ENCODE measurements at places on chromosomes 6 and 20. TPM values are rescaled to one million over a fixed set of nuclear protein-coding genes. Genes with fewer than 3 reads are reported as not detected.

- DNase-seq, result no peak
- no peak overlapping the region for H3K4me3 ChIP-seq
- no peak overlapping the region for H3K27ac ChIP-seq
These were observed 30.8 kb downstream of the KDM1B start for GRCh38 chr6:18186033-18186432.

GRCh38 chr20:37522260-37523011, 1.4 kb downstream of the NNAT start:
- DNase-seq, result no peak
- no peaks in the 10 kb centered on the region for H3K36me3 ChIP-seq
- no peak overlapping the region for H3K4me3 ChIP-seq
- no peak overlapping the region for H3K27ac ChIP-seq
- no peaks in the 10 kb centered on the region for H3K27me3 ChIP-seq
- H3K4me1 ChIP-seq, result no peaks in the 10 kb centered on the region

GRCh38 chr6:104705095-104705707, 154.5 kb downstream of the HACE1 start:
- no peak for DNase-seq
- H3K4me1 ChIP-seq, result no peaks in the 10 kb centered on the region
- H3K4me3 ChIP-seq, result no peak overlapping the region
- no peaks in the 10 kb centered on the region for H3K36me3 ChIP-seq
- no peaks in the 10 kb centered on the region for H3K27me3 ChIP-seq

GRCh38 chr20:49685161-49685601, 28.5 kb downstream of the B4GALT5 start:
- peaks cover 6% of the 10 kb centered on the region for H3K4me1 ChIP-seq
- peak overlapping the region; percentile 41 for H3K27ac ChIP-seq
- no peak overlapping the region for H3K4me3 ChIP-seq
- peak; percentile 36 for DNase-seq

The FNDC1 gene
- not detected for total RNA-seq

GRCh38 chr6:35624341-35625070, 64.2 kb downstream of the FKBP5 start:
- DNase-seq, result no peak
- peaks cover 5% of the 10 kb centered on the region for H3K4me1 ChIP-seq
- H3K27ac ChIP-seq, result peak overlapping the region; percentile 64
- H3K4me3 ChIP-seq, result no peak overlapping the region
- H3K36me3 ChIP-seq, result no peaks in the 10 kb centered on the region

DNA sequence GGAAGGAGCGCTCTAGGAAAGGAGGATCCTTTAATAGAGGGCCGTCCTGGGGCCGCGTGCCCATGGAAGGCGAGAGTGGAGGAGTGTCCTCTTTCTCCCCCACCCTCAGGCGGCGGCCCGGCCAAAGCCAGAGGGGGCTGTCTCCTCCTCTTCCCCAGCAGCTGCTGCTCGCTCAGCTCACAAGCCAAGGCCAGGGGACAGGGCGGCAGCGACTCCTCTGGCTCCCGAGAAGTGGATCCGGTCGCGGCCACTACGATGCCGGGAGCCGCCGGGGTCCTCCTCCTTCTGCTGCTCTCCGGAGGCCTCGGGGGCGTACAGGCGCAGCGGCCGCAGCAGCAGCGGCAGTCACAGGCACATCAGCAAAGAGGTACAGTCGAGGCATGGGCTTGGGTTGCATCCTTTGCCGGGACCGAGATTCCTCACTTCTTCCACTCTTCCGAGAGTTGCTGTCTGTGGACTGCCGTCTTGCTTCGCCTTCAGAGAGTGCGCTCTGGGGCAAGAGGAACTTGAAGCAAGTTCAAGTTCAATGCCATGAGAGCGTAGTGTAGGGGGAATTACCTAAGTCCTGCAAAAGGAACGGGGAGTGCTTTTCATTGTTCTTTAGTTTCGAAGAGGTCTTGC, at the start of gene LAMA2:
Gene LAMA2, plus strand, starts transcription at position 148 of the 621 bp plus-strand sequence. Its CDS starts 108 bp downstream, at position 256.
- H3K27ac ChIP-seq, result peak within 1 kb of the TSS; percentile 80
- H3K27me3 ChIP-seq, result no peaks in the 10 kb centered on the region
- peak; percentile 73 for DNase-seq
- H3K36me3 ChIP-seq, result no peaks in the 10 kb centered on the region
- no peaks in the 10 kb centered on the region for H3K4me1 ChIP-seq

- no peak overlapping the region for H3K4me3 ChIP-seq
- H3K27me3 ChIP-seq, result no peaks in the 10 kb centered on the region
- no peaks in the 10 kb centered on the region for H3K4me1 ChIP-seq
- no peak overlapping the region for H3K27ac ChIP-seq
- DNase-seq, result no peak
These were observed 1011.4 kb downstream of the KIF16B start for GRCh38 chr20:15561707-15562404.

- H3K36me3 ChIP-seq, result no peaks in the 10 kb centered on the region
- H3K27ac ChIP-seq, result no peak overlapping the region
- no peak for DNase-seq
These were observed 44.2 kb downstream of the ZNF831 start for GRCh38 chr20:59207742-59208357.

DNA sequence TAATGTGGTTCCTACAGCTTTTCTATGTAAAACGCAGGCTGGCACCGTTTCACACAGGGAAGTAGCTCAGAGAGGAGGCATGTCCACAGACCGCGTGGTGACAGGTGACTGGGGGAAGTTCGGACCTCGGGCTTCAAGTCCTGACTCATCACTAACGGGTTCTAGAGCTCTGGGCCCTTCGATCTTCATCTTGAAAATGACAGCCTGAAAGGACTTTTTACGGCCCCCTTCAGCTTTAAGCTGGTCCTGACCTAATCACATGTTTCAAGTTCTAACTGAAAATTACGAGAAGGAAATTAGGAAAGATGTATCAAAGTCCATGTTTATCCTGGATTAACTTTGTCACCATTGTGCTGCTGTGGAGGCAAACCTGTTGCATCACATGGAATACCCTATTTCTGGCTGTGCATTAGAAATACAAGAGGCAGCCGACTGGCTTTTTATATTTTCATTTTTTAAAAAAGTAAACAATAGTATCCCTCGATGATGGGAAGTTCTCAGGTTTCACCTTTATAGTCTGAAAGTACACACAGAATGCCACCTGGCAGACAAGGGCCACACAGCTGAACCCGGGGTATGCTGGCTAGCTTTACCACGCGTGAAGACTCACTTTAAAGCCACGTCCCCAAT, 2.0 kb downstream of the MAN1A1 start:
- no peak for DNase-seq
- no peaks in the 10 kb centered on the region for H3K27me3 ChIP-seq
- H3K4me1 ChIP-seq, result no peaks in the 10 kb centered on the region
- H3K4me3 ChIP-seq, result peak overlapping the region; percentile 88
- H3K36me3 ChIP-seq, result no peaks in the 10 kb centered on the region

GRCh38 chr20:50467718-50468356, 42.3 kb upstream of the PTPN1 start:
- no peak overlapping the region for H3K27ac ChIP-seq
- no peaks in the 10 kb centered on the region for H3K36me3 ChIP-seq
- peak; percentile 46 for DNase-seq
- H3K4me1 ChIP-seq, result no peaks in the 10 kb centered on the region

The SLC44A4 gene
- 5.0 TPM for total RNA-seq

The PCMT1 gene
- total RNA-seq, result 34.4 TPM

The ADNP gene
- 90.1 TPM for total RNA-seq

The HIVEP1 gene
- total RNA-seq, result 24.1 TPM

DNA sequence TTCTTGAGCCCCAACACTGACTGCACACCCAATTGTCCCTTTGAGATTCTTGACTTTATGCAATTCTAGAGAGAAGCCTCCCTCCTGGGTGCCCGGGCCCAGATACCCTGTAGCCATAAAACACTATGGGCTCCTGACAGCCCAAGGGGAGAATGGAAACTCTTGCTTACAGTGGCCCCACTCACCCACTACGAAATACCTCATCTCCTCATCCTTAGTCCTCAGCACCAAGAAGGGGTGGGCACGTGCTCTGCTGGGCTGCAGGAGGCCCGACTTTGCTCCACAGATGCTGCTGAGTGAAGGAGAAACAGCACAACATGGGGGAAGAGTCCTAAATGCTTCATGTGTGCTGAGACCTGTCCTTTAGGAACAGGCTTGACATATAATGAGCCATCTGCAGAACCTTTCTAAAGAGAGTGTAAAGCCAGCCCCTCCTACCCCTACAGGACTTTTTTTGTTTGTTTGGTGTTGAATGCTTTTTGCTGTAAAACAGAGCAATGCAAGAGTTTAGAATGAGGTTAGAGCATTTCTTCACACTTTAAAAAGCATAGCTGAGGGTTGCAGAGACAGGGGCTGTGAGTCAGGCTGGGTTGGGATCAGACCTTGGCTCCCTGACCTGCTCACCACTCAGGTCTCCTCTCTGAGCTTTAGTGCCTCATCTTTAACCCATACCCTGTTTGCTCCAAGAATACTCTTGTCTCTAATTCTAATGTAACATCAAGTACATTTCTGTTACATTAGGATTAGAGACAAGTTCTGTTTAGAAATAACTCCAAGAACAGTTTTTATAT, 17.6 kb upstream of the SIRPG start:
- DNase-seq, result no peak
- H3K36me3 ChIP-seq, result no peaks in the 10 kb centered on the region
- no peak overlapping the region for H3K4me3 ChIP-seq
- no peaks in the 10 kb centered on the region for H3K27me3 ChIP-seq
- no peak overlapping the region for H3K27ac ChIP-seq

The RSPH4A gene
- 0.51 TPM for total RNA-seq

The KIFC1 gene
- total RNA-seq, result not detected

DNA sequence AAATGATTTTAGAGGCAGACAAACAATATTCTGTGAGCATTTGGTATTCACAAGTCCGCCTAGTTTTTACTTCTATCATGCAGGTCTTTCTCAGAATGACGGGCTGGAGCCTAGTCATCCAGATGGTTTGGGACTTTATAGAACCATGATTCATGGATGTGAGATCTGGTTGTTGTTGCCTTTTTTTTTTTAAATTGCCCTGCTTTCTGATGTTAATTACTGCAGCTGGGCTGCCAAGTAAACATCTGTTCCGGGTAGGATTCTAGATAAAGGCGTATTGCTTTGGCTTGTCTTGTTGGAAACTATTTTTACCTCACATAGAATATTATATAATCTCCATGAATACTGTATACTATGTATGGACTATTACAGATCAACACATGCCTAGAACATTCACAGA, 58.1 kb downstream of the RNF217 start:
- H3K4me1 ChIP-seq, result peaks cover 4% of the 10 kb centered on the region
- no peaks in the 10 kb centered on the region for H3K36me3 ChIP-seq
- H3K27me3 ChIP-seq, result no peaks in the 10 kb centered on the region
- no peak overlapping the region for H3K4me3 ChIP-seq

The FAM83B gene
- total RNA-seq, result 0.27 TPM

- H3K36me3 ChIP-seq, result no peaks in the 10 kb centered on the region
- no peak overlapping the region for H3K27ac ChIP-seq
- H3K4me1 ChIP-seq, result no peaks in the 10 kb centered on the region
- no peak overlapping the region for H3K4me3 ChIP-seq
These were observed 30.8 kb downstream of the MAN1A1 start for GRCh38 chr6:119318730-119319129.

DNA sequence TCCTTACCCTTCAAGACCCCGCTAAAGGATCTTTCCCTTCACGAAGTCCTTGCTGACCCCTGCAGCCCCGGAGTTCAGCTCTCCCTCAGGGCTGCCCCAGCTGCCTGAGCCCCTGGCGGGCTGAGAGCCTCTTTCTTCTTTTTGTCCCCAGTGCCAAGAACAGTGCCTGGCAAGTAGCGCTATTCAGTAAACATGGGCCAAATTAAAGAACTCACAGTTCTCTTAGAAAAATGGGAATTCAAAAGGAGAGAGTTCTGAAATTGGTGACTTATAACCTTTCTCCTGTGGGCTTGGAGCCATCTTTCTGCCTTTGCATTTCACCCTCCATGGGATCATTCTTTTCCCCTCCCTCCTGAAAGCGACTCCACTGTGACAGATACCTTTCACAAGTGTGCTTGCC, 227.2 kb downstream of the TMEM242 start:
- H3K36me3 ChIP-seq, result no peaks in the 10 kb centered on the region
- no peak overlapping the region for H3K27ac ChIP-seq
- no peaks in the 10 kb centered on the region for H3K4me1 ChIP-seq
- H3K27me3 ChIP-seq, result no peaks in the 10 kb centered on the region

GRCh38 chr6:141077355-141078333, 1055.1 kb upstream of the GJE1 start:
- H3K27ac ChIP-seq, result no peak overlapping the region
- H3K4me1 ChIP-seq, result no peaks in the 10 kb centered on the region
- no peak for DNase-seq
- no peaks in the 10 kb centered on the region for H3K36me3 ChIP-seq
- H3K27me3 ChIP-seq, result no peaks in the 10 kb centered on the region

- no peak overlapping the region for H3K4me3 ChIP-seq
- H3K4me1 ChIP-seq, result no peaks in the 10 kb centered on the region
- no peaks in the 10 kb centered on the region for H3K27me3 ChIP-seq
- no peak for DNase-seq
These were observed 20.8 kb downstream of the GFOD1 start for GRCh38 chr6:13466304-13467215.

- H3K36me3 ChIP-seq, result no peaks in the 10 kb centered on the region
- no peak overlapping the region for H3K27ac ChIP-seq
- H3K4me1 ChIP-seq, result no peaks in the 10 kb centered on the region
- H3K27me3 ChIP-seq, result no peaks in the 10 kb centered on the region
- no peak for DNase-seq
- no peak overlapping the region for H3K4me3 ChIP-seq
These were observed 51.9 kb downstream of the GCLC start for GRCh38 chr6:53492860-53493634.

The IYD gene
- total RNA-seq, result not detected

- no peaks in the 10 kb centered on the region for H3K36me3 ChIP-seq
- H3K4me1 ChIP-seq, result no peaks in the 10 kb centered on the region
- peak overlapping the region; percentile 29 for H3K27ac ChIP-seq
- H3K4me3 ChIP-seq, result no peak overlapping the region
- no peak for DNase-seq
These were observed 81.4 kb downstream of the CD164 start for GRCh38 chr6:109300874-109301273.

The CST2 gene
- total RNA-seq, result not detected

DNA sequence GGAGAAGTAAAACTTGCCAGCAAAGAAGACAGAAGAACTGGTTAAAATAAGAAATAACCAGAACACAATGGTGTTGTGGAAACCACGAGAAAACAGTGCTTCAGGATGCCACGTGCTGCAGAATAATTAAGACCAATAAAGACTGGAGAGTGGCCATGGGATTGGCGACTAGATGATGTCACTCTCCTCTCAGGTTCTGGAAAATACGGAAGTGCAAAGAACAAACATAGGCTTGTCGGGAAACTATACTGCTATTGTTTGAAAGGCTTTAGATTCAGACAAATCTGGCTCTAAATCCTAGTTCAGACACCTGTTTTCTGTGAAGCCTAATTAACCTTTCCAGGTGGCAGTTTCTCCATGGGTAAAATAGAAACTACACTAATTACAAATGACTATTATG, 138.4 kb upstream of the STXBP5 start:
- no peaks in the 10 kb centered on the region for H3K4me1 ChIP-seq
- H3K27ac ChIP-seq, result no peak overlapping the region
- no peaks in the 10 kb centered on the region for H3K36me3 ChIP-seq
- DNase-seq, result no peak
- H3K4me3 ChIP-seq, result no peak overlapping the region
- H3K27me3 ChIP-seq, result no peaks in the 10 kb centered on the region

GRCh38 chr6:48985025-48985424, 478.0 kb downstream of the MMUT start:
- H3K27ac ChIP-seq, result no peak overlapping the region
- no peaks in the 10 kb centered on the region for H3K27me3 ChIP-seq
- no peak for DNase-seq
- no peaks in the 10 kb centered on the region for H3K4me1 ChIP-seq
- H3K36me3 ChIP-seq, result no peaks in the 10 kb centered on the region

The HCRTR2 gene
- total RNA-seq, result 0.21 TPM
